NCI-H2171 (cell line): ENCODE measurements at places on chromosomes 16 and 17.

DNA sequence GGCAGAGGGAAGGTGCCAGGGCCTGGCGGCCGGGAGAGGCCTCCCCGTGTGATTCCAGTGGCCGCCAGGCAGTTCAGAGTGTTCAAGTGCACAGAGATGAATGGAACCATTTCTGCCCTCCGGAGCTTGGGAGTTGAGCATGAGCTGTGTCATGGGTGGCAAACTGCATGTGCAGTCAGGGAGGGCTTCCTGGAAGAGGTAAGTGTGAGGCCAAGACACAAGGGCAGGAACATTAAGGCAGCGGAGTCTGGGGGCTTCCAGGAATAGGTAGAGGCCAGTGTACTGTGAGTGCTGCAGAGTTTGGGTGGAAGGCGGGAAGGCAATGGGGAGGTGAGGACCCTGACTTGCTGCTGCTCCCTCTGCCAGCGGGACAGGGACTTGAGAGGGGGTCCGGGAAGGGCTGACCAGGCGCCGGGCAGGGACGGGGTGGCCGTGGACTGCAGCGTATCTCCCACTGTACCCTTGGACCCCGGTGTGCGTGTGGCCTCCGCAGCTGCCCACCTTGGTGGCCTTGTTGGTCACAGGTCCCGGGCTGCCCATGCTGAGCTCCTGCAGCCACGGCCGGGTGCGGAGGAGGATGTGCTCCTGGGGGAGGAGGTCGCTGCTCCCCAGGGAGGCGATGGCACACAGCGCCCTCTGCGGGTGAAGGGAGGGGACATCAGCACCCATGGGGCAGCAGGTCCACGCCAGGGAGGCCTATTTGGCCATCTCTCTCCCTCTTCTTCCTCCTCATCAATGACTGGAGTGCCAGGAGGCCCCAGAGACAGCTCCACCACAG, 7.5 kb upstream of the CEP131 start:
- no peak for DNase-seq

DNA sequence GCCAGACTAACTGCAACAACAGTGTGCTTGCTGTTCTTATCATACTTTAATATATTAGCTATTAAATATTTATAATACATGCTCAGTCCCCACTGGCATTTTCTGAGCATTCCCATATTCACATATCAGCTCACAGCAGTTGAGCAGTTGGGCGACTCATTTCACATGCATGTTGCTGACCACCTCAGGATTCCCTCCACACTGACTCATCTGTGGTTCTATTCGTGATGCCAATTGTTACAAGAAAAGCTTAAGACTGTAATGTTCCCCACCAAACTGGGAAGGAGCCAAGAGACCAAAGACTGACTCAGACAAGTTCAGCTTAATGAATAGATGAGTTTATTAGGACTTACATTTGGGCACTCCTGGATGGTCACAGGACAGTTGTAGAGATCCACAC, 100.3 kb upstream of the KIF2B start:
- DNase-seq, result no peak

DNA sequence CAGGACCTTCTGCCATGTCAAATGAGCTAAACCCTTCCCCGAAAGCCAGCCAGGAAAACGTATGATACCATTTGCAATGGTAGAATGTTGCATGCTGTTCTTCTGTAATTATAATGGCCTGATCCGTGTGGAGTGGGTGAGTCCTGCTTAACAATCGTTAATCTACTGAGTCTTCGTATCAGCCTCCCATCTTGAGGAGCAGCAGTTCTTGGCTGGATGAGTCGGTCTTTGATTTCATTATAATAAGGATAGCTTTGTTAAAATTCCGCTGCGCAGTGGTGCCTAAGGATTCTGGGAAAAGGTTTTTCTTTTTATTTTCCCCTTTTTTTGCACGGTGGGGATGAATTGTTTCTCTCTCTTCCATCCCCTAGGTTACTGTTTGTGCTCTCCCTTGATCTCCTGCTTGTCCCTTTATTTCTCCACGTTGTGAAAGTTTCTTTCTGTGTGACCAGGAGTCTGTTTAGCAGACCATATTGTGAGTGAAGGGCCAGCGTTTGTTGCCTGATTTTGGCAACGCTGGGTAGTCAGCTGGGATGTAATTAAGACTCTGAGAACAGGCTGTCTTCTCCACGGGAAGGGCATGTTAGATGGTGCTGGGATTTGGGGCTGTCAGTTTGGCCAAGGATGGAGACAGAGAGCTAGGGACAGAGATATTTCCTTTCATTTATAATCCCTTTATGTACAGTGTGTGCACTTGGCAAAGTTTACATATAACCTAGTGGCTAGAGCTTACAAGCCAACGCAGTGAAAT, 263.0 kb downstream of the FTO start:
- DNase-seq, result no peak

DNA sequence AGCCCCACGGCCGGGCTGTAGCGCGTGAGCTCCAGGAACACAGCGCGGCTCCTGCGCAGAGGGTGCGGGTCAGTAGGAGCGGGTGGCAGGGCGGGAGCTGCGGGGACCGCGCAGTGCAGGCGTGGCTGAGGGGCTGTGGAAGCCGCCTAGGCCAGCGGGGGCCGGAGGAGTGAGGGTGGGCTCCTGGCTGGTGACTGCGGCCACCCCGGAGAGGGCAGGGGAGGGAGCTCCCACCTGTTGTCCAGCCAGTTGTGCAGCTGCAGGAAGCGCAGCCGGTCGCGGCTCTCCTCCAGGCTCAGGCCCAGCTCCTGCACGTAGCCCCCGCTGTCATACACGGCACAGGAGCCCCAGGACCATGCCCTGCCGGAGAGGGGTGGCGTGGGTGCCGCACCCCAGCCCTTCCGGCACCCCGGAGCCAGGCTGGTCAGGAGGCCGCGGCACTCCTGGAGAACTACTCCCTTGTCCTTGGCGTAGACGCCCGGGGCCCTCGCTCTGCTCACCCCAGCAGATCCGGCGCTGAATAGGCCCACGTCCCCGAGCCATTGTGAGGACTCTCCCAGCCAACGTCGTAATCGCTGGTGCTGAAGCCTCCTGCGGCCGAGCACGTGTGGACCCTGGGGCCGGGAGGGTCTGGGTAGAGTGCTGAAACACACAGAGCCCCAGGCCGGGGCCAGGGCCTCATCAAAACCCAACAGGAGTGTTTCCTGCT, 43.9 kb downstream of the TSC2 start:
- DNase-seq, result no peak

DNA sequence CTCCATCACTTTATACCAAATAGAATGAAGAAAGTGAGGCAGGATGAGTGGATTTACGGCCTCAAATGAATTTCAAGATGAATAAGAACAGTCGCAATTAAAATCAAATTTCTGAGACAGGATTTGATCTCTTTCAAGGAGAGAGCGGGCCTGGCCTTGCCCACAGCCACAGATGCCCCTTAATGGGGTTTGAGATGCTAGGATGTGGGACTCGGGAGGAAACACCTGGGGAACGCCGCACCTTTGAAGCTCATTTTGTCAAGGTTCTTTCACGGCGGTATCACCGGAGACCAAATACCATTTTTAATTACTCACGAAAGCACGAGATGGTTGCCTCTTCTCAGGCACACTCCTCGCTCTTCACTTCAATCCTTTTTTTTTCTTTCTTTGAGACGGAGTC, 178.1 kb upstream of the SDK2 start:
- DNase-seq, result no peak
